ENCODE measurements at places on chromosomes 7 and 10. TPM values are rescaled to one million over a fixed set of nuclear protein-coding genes. Genes with fewer than 3 reads are reported as not detected.

Gene SFRP4
- not detected for total RNA-seq

Gene LIPN
- not detected for total RNA-seq

Gene CAMK1D
- total RNA-seq, result 1.4 TPM

Gene SUMF2
- 232 TPM for total RNA-seq

Gene ADARB2
- 2.0 TPM for total RNA-seq

Gene PTPRE
- total RNA-seq, result 254 TPM

Gene WEE2
- total RNA-seq, result under 0.01 TPM

Gene IKZF1
- total RNA-seq, result under 0.01 TPM

Gene SUN3
- not detected for total RNA-seq

Gene SUN1
- 94.8 TPM for total RNA-seq

Gene CNPY1
- not detected for total RNA-seq

Gene XPNPEP1
- 136 TPM for total RNA-seq

Gene CLDN3
- total RNA-seq, result 0.44 TPM

Gene ITPRID1
- total RNA-seq, result not detected

Gene CUL1
- 31.9 TPM for total RNA-seq

Gene VGF
- total RNA-seq, result not detected

Gene NEURL1
- total RNA-seq, result not detected

Gene CDK14
- 1.6 TPM for total RNA-seq

Gene C10orf62
- not detected for total RNA-seq

Gene HOXA2
- 0.20 TPM for total RNA-seq

Gene ADAMTS14
- not detected for total RNA-seq

Gene VSTM4
- 0.22 TPM for total RNA-seq
